ENCODE measurements at places on chromosomes 1 and 21. TPM values are rescaled to one million over a fixed set of nuclear protein-coding genes. Genes with fewer than 3 reads are reported as not detected.

DNA sequence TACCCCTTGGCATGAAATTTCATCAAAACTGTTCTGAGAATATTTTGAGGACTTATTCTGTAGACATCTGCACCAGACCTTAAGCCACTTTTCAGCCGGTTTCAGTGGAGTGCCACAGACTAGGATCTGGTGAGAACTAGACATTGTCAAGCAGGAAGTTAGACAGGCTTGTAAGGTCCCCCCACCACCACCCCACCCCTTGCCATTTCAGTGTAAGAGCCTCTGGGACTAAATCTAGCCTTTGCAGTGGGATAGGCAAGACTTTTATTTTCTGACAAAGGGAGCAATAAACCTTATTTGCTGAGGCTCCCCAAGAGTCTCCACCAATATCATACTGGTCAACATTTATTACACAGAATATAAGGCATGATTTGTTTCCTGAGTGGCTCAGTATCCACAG, 77.9 kb upstream of the EXO1 start:
- DNase-seq: no peak

DNA sequence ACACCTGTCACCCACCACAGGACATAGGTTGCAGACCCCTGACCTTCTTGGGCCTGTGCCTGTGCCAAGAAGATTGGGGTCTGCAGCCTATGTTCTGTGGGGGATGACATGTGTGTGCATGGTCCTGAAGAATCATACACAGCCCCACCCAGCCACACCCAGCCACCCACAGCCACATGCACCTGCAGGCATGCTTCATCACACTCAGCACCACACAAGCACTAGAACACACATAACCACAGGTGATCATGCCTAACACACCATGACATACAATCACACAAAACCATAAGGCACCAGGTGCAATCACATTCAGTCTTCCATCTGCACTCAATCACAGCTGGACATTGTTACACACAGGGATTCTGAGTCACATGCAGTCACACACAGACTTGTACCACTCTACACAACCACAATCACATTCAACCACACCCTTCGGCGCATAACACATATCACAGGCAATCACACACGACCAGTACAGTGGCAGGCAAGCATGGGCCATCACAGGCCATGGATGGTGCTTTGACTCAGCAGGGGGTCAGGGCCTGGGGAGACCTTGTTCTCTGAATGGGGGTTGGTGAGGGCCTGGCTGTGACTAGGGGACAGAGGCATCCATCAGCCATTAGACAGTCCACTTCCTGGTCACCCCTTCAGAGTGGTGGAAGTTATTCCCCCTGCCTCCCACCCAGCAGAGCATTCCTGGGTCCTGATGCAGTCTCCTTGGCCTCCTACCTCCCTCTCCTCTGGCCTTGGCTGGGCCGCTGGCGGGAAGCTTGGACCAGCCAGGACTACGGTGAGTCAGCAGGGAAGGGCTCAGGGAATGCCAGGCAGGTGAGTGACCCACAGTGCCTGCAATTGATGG, 44.3 kb upstream of the EPS8L3 start:
- no peak for DNase-seq

GRCh38 chr21:19049567-19049966, 646.0 kb upstream of the TMPRSS15 start:
- no peak for DNase-seq

GRCh38 chr1:156608981-156609380, 7.7 kb upstream of the GPATCH4 start:
- no peak for DNase-seq

GRCh38 chr21:46256501-46256994, 28.0 kb upstream of the LSS start:
- DNase-seq: no peak

GRCh38 chr1:245395680-245396079, 240.9 kb downstream of the KIF26B start:
- DNase-seq: no peak

GRCh38 chr1:58380345-58380744, 166.2 kb downstream of the OMA1 start:
- no peak for DNase-seq

- DNase-seq: no peak
Observed at GRCh38 chr1:21721295-21721985, 52.3 kb upstream of the RAP1GAP start.

GRCh38 chr21:46437511-46437910, 21.2 kb upstream of the DIP2A start:
- DNase-seq: no peak

- DNase-seq: no peak
Observed at GRCh38 chr1:231431665-231432415, 9.8 kb upstream of the EGLN1 start.

GRCh38 chr1:185969524-185969991, 235.4 kb downstream of the HMCN1 start:
- DNase-seq: no peak

- DNase-seq: peak; percentile 22
Observed at GRCh38 chr1:160090760-160091159, 7.7 kb downstream of the IGSF8 start.

DNA sequence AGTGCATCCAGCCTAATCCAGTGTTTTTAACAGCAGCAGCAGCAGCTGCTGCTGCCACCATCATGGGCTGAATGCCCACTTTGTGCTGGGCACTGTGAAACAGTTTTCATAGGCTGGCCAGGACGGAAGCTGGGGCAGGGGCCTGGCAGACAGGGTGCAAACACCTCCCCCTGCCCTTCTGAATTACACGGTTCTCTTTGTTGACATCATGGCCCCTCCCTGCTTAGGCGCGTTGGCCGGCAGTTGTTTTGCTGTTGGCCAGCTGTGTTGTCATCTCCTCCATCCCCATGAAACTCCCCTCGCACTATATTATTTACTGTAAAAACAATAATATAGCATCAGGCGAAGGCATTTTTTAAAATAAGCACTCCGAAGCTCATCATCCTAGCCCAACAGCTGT, 33.1 kb downstream of the PTPRU start:
- no peak for DNase-seq

DNA sequence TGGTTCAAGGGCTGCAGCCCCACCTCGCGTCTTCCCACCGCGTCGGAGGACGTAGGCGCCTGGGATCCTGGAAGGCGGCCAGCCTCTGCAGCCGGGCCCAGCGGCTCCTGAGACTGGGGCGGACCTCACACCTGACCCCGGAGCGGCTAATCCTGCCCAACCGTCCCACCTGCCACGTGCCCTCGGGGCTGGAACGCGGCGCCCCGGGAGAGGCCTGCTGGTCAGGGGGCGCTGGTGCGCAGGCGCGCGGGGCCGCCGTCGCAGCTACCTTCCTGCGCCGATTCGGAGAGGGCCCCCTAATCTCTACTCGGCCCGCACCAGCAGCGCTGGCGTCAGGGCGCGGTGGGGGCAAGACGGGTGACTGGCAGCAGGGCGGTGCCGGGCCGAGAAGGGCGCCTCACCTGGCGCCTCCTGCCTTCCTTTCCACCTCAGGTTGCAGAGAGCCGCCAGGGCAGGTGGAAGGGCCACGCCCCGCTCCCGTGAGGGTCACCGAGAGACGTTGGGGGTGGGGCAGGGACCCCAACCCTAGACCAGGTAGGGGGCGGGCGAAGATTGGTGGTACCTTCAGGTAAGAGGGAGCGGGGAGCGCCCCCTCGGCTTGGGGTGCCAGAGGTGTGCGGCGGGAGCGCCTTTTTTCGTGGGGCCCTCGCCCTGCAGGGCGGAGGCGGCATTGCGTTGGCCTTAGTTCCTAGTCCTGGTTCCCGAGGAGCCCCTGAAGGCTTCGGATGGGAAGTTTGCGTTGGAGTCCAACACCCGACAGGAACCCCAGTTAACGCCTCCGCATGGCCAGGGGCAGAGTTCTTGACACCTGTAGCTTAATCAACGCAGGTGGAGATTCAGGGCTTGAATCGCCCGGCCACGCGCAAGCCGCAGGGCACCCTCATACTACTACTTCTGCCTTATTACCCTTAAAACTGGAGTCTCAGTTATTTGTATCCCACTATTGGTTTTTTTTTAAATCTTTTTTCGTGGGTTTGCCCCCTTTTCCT, at the start of gene TDRD5:
Gene TDRD5, plus strand, starts transcription at position 241 of the 989 bp plus-strand sequence. CDS start 784 bp downstream, outside the sequence.
- DNase-seq: no peak

GRCh38 chr1:162564762-162565218, 3.3 kb downstream of the UAP1 start:
- no peak for DNase-seq

The TFF1 gene
- total RNA-seq: not detected

The RGS8 gene
- total RNA-seq: not detected

The ANGPTL1 gene
- 11.5 TPM for total RNA-seq

The ILDR2 gene
- 1.8 TPM for total RNA-seq

The CELA2A gene
- total RNA-seq: not detected

The C1orf185 gene
- not detected for total RNA-seq

The PTAFR gene
- 2.7 TPM for total RNA-seq

The AMPD1 gene
- not detected for total RNA-seq

The ALX3 gene
- not detected for total RNA-seq

The GPR37L1 gene
- 0.08 TPM for total RNA-seq
